A549 treated with CORT108297 at 1 μM for 4 hours (cell line): ENCODE measurements at places on chromosomes 1 and 21. TPM values are rescaled to one million over a fixed set of nuclear protein-coding genes. Genes with fewer than 3 reads are reported as not detected.

ACOT11 gene
- 1.8 to 2.7 TPM (median 2.3 TPM) in 5 replicates for total RNA-seq

MROH7 gene
- not detected in 5 replicates for total RNA-seq

BTBD19 gene
- 2.1 to 3.5 TPM (median 2.9 TPM) in 5 replicates for total RNA-seq

ANKRD45 gene
- total RNA-seq: 0.09 to 0.26 TPM (median 0.21 TPM) in 5 replicates

WDR4 gene
- 24.1 to 33.1 TPM (median 32.3 TPM) in 5 replicates for total RNA-seq

MAP3K21 gene
- 8.6 to 11.8 TPM (median 10.9 TPM) in 5 replicates for total RNA-seq

CPTP gene
- total RNA-seq: 15.8 to 23.0 TPM (median 21.1 TPM) in 5 replicates

KLHDC8A gene
- total RNA-seq: 0.47 to 0.76 TPM (median 0.66 TPM) in 5 replicates

GPATCH4 gene
- total RNA-seq: 62.7 to 97.9 TPM (median 67.4 TPM) in 5 replicates

FCGR1A gene
- total RNA-seq: not detected in 5 replicates

STMN1 gene
- 181 to 210 TPM (median 197 TPM) in 5 replicates for total RNA-seq

NKAIN1 gene
- total RNA-seq: 0.99 to 1.4 TPM (median 1.3 TPM) in 5 replicates

MROH9 gene
- not detected in 5 replicates for total RNA-seq

RXRG gene
- not detected in 5 replicates for total RNA-seq

RNU1-3 gene
- 11.7 TPM in 1 of 5 replicates, not detected in the others for total RNA-seq

NGF gene
- total RNA-seq: 2.9 to 4.7 TPM (median 3.2 TPM) in 5 replicates
